ENCODE measurements at places on chromosomes 5 and 9.

- no peak for DNase-seq
Measured at GRCh38 chr5:116212225-116212624, 127.4 kb downstream of the COMMD10 start.

- DNase-seq = no peak
Measured at GRCh38 chr5:149279661-149280060, 8.0 kb downstream of the AFAP1L1 start.

GRCh38 chr5:96049398-96050272, 88.0 kb upstream of the ELL2 start:
- DNase-seq = peak; percentile 61

GRCh38 chr5:132827943-132828673, 2.3 kb downstream of the SHROOM1 start:
- DNase-seq = no peak

GRCh38 chr5:1367149-1367548, 22.2 kb upstream of the CLPTM1L start:
- DNase-seq = no peak
